OCI-LY7 (cell line): ENCODE measurements at places on chromosomes 3 and 15.

GRCh38 chr3:195153653-195154052 is 117.3 kb downstream of the XXYLT1 start:
- no peak for DNase-seq

GRCh38 chr3:153284282-153284938 is 122.4 kb downstream of the RAP2B start:
- peak; percentile 16 for DNase-seq

DNA sequence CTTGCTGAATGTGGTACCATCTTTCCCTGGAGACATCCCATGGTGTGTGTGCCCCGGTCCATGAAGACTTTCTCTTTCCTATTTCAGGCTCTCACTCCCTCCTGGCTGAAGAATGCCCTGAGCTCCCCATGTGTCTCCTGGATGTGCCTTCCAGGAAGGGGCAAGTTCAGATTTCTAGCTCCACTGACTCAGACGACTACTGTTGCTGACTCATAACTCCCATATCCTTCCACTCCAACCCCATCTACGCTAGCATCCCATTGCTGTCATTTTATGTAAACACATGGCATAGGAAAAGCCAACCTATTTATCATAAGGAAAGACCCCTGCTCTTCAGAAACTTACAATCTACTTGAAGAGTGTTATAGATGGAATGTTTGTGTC is 95.0 kb downstream of the ADCY5 start:
- no peak for DNase-seq

GRCh38 chr3:110099711-110100110 is 762.4 kb upstream of the DPPA4 start:
- no peak for DNase-seq

- DNase-seq = no peak
Measured at GRCh38 chr3:186640473-186640818, 247 bp downstream of the FETUB start.

DNA sequence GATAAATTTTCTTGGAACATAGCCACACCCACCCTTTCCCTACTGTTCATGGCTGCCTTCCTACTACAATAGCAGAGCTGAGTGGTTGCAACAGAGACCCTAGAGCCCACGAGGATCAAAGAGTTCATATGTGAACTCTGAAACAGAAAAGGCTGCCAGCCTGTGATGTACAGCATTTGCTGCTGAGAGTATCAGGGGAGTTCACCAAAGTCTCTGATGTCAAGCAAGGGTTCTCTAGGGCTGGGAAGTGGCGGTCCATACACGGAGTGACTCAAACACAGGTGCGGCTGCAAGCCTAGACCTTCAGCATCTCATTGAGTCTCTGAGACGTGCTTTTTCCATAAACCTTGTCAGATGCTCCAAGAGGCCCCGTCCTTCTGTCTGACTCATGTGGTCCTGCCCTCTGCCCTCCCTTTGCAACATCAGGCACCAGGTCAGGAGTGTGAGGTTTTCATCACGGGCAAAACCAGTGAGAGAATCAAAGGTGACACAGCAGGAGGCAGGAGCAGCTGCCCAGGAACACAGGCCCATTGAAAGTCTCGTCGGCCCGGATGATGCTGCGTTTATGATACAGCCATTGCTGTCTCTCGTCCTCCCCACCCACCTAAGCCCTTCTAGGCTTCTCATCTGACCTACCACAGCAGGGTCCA is 42.9 kb downstream of the PCSK6 start:
- no peak for DNase-seq

- DNase-seq = no peak
Measured at GRCh38 chr15:75358771-75359536, 9.5 kb downstream of the MAN2C1 start.

DNA sequence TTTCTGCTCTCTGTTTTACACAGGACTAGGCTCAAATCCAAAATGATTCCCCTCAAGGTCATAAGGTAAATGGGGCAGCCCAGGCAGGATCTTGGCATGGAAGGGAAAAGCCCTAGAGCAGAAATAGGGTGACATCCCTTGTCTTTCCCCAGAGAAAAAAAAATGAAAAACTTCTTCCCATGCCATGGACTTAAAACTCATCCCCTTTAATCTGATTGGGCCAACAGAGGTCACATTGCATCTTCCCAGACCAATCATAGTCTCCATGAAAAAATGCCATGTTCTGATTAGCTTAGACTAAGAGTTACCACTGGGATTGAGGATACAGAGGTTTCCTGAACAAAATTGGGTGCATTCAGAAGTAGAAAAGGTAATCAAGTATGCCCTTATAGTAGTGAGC is 241.3 kb upstream of the LRTM1 start:
- no peak for DNase-seq

DNA sequence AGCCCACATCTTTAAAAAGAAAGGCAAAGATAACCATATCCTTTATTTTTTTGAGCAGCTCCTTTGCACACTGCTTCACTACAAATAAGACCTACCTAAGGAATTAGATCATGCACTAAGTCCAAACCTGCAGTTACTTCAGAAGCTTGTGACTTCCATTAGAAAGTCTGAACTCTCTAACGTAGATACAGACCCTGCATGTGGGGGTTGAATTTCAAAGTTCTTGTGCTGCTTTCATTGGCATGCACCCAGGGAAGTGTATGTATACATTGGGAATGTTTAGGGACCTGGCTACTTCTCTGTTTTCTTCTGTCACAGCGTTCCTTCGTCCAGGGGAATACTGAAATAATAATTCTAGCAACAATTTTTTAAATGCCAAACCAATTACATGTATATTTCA is 185.2 kb upstream of the IL12A start:
- no peak for DNase-seq

GRCh38 chr3:38138349-38139190 is at the start of gene MYD88:
MYD88 (plus strand) TSS chr3:38138661; CDS start chr3:38138701, 40 bp downstream.
- peak; percentile 88 for DNase-seq

DNA sequence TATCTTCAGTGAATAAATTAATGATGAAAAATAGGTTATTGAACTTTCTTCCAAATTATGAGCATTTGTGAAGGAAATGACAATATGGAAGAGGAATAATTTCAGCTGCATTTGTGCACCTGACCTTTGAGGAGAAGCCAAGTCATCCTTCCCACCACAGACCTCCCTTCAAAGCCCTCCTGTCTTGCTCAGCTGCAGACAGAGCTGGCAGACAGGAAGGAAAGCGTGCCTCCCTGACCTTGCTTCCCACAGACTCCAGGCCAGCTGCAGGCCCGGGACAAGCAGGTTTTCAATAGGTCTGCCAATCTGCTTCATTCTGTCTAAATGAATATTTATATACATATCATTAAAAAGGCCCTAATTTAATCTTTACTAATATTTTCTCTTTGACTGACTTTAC is 152.9 kb upstream of the RBMS3 start:
- DNase-seq = no peak

GRCh38 chr15:62758952-62759349 is 283.6 kb upstream of the TPM1 start:
- DNase-seq = no peak

DNA sequence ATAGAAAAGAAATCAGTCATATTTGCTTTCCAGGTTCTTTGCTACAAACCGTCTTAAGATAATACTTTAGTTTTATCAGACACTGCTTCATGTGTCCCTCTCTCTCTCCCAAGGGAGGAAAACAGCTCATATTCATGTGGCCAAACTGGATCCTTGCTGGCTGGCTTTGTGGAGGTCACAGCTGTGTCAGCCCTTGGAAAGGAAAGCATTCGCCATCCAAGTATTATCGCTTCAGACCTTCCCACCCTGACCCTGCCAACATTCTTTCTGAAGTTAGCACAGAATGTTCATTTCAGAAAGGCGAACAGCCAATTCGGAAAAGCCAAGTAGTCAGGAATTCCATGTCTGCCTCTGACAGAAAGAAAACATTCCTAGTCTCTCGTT is 213.6 kb downstream of the FEZF2 start:
- DNase-seq = no peak

DNA sequence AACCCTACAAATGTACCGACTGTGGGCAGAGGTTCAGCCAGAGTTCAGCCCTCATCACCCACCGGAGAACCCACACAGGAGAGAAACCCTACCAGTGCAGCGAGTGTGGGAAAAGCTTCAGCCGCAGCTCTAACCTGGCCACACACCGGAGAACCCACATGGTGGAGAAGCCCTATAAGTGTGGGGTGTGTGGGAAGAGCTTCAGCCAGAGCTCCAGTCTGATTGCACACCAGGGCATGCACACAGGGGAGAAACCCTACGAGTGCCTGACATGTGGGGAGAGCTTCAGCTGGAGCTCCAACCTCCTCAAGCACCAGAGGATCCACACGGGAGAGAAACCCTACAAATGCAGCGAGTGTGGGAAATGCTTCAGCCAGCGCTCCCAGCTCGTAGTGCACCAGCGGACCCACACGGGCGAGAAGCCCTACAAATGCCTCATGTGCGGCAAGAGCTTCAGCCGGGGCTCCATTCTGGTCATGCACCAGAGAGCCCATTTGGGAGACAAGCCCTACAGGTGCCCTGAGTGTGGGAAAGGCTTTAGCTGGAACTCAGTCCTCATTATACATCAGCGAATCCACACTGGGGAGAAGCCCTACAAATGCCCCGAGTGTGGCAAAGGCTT is 20.7 kb downstream of the ZSCAN2 start:
- DNase-seq = no peak

GRCh38 chr15:42670451-42670850 is 66.5 kb downstream of the CDAN1 start:
- DNase-seq = no peak

- no peak for DNase-seq
Measured at GRCh38 chr3:49025005-49025792, 3.3 kb downstream of the NDUFAF3 start.

DNA sequence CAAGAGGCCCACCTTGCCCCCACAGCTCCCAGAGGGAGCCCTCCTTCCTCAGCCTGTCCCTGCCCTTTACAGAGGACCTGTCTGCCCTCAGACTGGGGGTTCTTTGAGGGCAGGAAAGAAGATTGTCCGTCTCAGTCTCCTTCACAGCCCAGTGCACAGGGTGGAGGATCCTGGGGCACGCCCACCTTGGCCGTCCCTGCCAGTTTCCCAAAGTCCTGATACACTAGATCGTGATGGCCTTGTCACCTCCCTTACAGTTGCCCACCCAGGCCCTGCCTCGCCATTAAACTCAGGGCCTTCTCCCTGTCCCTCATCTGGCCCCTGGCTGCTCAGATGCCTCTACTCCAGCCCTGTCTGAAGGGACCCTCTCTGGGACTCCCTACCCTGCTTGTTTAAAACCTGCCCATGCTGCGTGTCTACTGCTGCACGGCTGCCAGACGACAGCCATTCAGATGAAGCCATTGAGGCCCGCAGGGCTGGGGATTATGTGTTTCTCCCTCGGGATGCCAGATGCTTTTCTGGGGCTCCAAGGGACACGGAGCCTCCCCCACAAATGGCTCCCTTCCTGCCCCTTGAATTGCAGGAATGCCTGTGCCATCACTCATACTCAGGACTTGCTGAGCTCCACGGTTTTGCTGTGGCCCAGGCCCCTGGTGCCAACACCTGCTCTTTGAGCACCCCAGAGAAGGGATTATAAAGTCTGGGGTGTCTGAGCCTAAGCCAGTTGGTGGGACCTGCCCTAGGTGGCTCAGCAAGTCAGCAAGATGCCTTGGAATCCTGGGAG is 27.8 kb downstream of the ACSBG1 start:
- no peak for DNase-seq

DNA sequence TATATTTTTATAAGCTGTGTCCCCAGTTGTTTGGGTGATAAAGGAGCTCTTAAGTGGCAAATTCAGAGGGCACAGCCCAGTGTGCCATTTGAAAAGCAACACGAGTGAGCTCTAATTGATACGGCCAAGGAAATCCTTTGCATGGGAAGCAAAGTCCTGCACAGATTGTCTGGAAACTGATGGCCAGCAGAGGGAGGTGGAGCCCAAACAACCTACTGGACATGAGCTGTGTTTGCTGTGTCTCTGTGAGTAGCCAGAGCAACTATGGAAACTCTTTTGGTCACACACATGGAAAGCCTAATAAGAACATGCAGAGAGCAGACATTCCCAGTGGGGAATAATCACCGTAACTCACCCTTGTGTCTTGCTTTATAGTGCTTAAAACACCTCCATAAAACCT is 24.4 kb downstream of the ONECUT1 start:
- DNase-seq = no peak

DNA sequence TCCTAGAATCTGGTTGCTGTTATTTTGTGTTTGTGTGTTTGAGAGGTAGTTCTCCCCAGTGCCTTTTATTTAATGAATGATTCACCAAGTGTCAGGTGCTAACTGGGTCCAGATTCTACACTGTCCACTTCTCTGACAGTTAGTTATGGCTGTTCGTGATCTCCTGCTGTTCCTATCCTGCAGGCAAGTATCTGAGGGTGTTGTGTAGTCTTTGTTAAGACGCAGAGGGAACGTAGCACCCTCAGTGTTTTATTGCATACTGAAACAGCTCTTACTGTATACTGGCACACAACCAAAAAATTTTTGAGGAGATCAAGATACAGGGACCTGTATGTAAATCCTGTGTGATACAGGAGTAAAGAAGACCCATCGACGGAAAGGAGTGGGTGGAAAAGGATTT is 1271.3 kb downstream of the ROBO1 start:
- no peak for DNase-seq

DNA sequence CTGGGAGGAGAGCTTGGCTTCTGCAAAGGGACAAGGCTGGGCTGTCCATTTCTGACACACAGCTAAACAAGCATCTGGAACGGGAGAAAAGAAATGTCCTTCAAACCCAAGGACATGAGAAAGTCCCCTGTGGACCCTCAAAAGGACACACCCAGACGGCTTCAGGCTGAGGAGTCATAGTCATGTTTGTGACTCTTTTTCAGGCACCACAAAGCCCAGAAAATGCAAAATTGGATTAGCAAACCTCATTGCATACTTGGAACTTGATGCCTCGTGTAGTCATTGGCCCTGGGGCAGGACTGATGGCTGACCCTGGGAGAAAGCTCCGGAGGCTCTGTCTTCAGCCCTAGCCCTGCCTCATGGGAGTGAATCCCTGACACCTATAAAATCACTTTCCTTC is 21.5 kb downstream of the FAM174B start:
- DNase-seq = no peak

DNA sequence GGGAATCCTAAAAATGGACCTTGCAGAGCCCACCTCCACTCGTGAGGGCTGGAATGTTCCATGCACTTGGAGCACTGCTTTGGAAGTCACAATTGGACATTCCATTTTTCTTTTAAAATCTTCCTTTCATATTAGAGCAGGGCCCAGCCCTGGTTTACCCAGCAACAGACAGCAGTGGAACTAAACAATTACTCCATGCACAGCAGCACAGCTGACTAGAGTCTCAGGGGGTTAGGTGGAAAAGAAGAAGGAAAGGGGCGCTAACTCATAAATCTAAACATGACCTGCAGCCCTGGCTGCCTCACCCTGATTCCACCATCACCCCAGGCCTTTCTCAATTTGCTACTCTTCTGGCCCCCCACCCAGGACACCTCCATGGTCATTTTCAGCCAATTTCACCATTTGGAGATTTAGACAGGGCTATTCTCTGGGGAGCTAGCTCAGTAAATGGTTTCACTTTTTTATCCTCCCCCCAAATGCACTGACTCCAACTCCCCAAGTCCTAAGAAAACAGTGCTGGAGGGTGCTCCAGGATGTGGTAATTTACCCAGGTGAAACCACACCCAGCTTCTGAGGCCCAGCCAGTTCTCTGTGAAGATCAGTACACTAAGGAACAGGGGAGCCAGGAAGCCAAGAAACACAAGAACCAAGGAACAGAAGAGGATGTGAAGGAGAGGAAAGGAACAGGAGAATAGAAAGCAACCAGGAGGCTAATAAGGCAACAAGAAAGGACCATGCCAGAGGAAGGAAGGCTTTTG is 1.6 kb upstream of the LRRC31 start:
- DNase-seq = peak; percentile 31
